PC-3 (cell line): ENCODE measurements at places on chromosomes 3 and 15.

DNA sequence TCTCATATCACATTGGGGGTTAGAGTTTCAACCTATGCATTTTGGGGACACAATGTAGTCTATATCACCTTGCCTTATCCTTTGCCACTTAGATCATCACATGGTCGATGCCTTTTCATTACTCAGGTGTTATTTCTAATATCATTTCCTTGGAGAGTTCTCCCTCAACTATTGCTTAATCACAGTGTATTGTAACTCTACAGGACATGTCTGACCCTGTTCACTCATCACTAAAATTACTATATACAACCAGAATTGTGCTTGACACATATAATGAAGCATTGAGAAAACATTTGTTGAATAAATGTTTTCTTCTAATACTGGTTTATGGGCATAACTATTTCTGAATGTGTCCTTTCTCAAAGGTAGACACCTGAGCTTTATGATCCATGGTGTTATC lies 207.4 kb downstream of the EPHA6 start:
- H3K27ac ChIP-seq = no peak overlapping the region
- no peak for DNase-seq
- H3K27me3 ChIP-seq = no peaks in the 10 kb centered on the region
- H3K4me1 ChIP-seq = no peaks in the 10 kb centered on the region
- H3K36me3 ChIP-seq = no peaks in the 10 kb centered on the region

- H3K27me3 ChIP-seq = no peaks in the 10 kb centered on the region
- DNase-seq = peak; percentile 59
- no peak overlapping the region for H3K27ac ChIP-seq
- no peak overlapping the region for H3K4me3 ChIP-seq
Observed at GRCh38 chr3:56133423-56133822, 334.8 kb downstream of the ERC2 start.

GRCh38 chr15:48103647-48104046 lies 17.1 kb upstream of the SLC24A5 start:
- peaks cover 65% of the 10 kb centered on the region for H3K27me3 ChIP-seq
- no peaks in the 10 kb centered on the region for H3K36me3 ChIP-seq
- no peak overlapping the region for H3K27ac ChIP-seq
- no peaks in the 10 kb centered on the region for H3K4me1 ChIP-seq
- H3K4me3 ChIP-seq = no peak overlapping the region
- no peak for DNase-seq

- H3K27me3 ChIP-seq = no peaks in the 10 kb centered on the region
- no peak overlapping the region for H3K27ac ChIP-seq
- H3K4me1 ChIP-seq = peaks cover 8% of the 10 kb centered on the region
- peaks cover 8% of the 10 kb centered on the region for H3K36me3 ChIP-seq
- H3K4me3 ChIP-seq = no peak overlapping the region
- peak; percentile 56 for DNase-seq
Observed at GRCh38 chr15:57152666-57153539, 223.4 kb upstream of the CGNL1 start.

DNA sequence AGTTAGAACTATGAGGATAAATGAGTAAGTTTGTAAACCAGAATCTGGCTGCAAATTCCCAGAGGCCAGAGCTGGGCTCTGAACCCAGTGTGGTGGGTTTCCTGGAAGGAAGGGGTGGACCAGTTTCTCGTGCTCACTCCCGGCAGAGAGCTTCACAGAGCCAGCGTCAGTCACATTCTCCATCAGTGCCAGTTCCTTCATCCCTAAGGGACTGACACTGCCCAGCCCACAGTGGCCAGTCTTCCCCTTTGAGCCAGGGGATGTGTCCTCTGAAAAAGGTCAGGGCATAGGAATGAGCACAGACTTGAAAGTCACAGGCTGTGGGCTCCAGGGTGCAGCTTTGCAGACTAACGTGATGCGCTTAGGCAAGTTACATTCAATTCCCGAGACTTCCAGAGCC lies 135.8 kb upstream of the HACD2 start:
- H3K4me3 ChIP-seq = no peak overlapping the region
- no peak overlapping the region for H3K27ac ChIP-seq
- H3K4me1 ChIP-seq = no peaks in the 10 kb centered on the region
- no peak for DNase-seq
- H3K36me3 ChIP-seq = no peaks in the 10 kb centered on the region

DNA sequence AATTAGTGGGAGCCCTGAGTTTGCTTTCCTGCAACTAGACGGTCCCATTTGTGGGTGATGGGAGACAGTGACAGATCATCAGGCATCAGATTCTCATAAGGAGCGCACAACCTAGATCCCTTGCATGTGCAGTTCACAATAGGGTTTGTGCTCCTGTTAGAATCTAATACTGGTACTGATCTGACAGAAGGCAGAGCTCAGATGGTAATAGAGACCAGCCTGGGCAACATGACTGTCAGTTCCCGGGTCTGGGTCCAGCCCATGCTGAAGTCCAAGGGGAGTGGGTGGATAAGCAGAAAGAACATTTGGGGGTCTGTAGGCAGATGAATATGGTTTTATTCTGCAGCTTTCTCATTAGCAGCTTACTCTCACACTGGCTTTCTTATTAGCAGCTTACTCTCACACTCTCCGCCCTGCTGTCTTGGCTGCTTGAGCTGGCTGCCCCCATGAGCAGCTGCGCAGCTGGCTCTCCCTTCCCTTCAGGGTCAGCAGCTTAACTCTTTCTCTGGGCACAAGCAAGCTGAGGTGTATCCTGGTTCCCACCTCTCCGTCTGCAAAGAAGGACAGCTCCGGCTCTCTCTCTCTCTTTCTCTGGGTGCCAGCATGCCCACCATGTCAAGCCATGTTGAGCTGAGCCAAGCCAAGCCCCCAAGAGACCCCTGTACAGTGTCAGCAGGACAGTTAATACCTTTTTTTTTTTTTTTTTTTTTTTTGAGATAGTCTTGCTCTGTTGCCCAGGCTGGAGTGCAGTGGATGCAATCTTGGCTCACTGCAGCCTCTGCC lies 46.5 kb downstream of the KLHDC8B start:
- no peak overlapping the region for H3K4me3 ChIP-seq
- DNase-seq = no peak
- no peaks in the 10 kb centered on the region for H3K27me3 ChIP-seq
- peak overlapping the region; percentile 65 for H3K27ac ChIP-seq

GRCh38 chr15:90000186-90001001 lies 730 bp upstream of the ZNF710 start:
- peaks cover 63% of the 10 kb centered on the region for H3K4me1 ChIP-seq
- H3K36me3 ChIP-seq = no peaks in the 10 kb centered on the region
- peak overlapping the region; percentile 47 for H3K27ac ChIP-seq
- DNase-seq = no peak

DNA sequence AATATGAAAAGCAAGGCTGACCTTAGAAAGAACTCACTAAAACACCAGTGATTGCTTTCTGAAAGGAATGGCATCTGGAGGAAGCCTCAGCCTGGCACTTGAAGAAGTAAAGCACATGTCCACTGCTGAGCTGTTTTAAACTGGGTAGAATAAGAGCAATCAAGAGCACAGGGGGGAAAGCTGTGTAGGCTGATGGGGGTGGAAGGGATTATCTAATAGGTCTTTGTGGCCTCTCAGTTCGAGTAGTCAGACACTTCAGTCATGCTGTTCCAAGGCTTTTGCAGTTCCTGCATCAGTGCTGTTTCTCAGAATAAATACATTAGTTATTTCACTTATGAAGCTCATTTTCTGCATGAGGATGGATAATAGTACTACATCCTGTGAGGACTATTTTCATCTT lies 22.6 kb downstream of the CCDC191 start:
- no peaks in the 10 kb centered on the region for H3K4me1 ChIP-seq
- H3K27me3 ChIP-seq = no peaks in the 10 kb centered on the region
- no peaks in the 10 kb centered on the region for H3K36me3 ChIP-seq
